T-helper 17 cell (primary cell): ENCODE measurements at places on chromosomes 3 and 15.

- H3K27me3 ChIP-seq: peaks cover 8% of the 10 kb centered on the region
- H3K4me1 ChIP-seq: no peaks in the 10 kb centered on the region
- no peak overlapping the region for H3K27ac ChIP-seq
Observed at GRCh38 chr3:140726066-140726465, 48.2 kb downstream of the TRIM42 start.

DNA sequence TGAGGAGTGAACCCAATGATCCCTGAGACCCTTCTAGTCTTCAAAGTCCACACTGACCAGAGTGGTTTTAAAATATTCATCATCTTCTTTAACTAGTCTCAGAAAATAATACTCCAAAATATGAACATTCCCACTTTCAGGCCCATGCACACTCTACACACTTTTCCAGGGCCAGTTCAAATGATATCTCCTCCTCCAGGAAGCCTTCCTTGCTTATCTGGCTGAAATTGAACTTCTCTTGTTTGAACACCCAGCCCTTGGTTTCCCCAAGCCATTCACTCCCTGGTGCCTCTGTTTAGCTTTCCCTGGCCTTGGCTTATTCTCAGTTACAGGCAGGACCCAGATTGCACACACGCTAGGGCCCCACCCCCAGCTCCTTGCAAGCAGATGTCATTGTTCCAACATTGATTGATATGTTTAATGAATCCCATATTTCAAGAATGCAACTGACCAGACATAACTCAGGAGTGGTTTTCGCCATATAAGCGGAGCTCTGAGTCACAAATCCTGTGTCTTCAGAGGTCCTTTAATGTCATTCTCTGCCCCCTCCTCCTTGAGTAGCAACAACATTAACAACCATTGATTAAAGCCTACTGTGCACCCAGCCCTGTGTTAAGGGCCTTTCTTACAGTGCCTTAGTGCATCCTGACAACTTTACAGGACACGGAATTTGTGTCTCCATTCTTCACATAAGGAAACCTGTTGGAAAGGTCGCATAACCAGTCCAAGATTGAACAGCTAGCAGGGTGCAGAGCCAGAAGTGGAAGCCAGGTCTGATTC, 2.1 kb downstream of the ITGA11 start:
- peaks cover 3% of the 10 kb centered on the region for H3K36me3 ChIP-seq
- peaks cover 4% of the 10 kb centered on the region for H3K4me1 ChIP-seq
- DNase-seq: no peak
- H3K4me3 ChIP-seq: no peak overlapping the region
- peaks cover 55% of the 10 kb centered on the region for H3K27me3 ChIP-seq

DNA sequence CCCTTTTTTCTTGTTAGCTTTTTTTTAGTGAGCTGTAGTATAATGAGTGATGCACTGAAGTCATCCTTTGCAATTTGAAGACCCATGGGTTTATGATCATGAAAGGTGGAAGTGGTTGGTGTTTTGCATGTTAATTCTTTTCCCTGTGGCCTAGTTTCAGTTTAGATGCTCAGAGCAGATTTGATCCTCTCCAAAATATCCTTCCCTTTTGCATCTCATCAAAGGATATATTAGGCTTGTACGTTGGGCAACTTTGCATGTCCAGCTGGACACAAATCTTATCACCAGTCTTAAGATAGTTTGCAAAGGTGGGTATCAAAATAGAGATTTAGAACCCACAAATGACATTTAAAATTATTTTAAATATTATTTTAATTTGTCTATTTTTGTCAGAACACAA, 72.7 kb downstream of the MYRIP start:
- H3K27me3 ChIP-seq: no peaks in the 10 kb centered on the region
- H3K36me3 ChIP-seq: no peaks in the 10 kb centered on the region
- no peak overlapping the region for H3K27ac ChIP-seq

DNA sequence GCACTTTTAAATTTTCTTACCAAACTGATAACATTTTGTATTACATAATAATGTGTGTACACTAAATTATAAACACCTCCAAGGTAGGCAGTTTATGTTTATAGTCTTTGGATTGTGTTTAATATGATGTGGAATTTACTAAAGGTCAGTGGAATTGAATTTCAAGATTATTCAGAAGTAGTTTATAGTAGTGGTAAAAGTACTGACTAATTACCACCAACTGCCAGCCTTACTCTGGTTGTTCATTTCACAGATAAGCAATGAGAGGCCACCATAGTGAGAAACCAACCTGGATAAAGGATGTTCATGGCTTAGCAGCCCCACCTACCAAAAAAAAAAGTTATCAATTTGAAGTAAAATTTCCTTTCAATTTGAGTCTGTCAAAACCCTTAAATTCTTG, 54.0 kb upstream of the EIF5A2 start:
- no peaks in the 10 kb centered on the region for H3K4me1 ChIP-seq
- H3K27me3 ChIP-seq: peaks cover 32% of the 10 kb centered on the region
- no peak overlapping the region for H3K27ac ChIP-seq
- H3K4me3 ChIP-seq: no peak overlapping the region
- DNase-seq: no peak

DNA sequence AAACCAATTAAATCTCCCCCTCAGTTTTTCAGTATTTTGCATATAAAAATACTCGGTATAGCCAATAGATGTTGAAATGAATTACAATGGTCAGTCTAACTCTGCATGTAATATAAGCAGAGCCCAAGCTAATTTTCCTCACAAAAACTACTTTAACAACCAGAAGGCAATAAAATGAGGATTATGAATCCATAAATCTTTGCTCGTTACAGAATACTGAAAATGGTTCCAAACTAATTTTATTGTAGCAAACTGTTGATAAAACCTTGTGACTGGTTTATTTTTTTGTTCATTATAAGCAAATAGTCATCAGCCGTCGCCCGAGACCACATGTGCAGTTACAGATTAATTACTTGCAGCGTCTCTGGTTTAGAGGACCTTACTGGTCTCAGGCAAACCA, 183.2 kb downstream of the SSR3 start:
- H3K4me3 ChIP-seq: no peak overlapping the region
- DNase-seq: no peak
- peaks cover 2% of the 10 kb centered on the region for H3K36me3 ChIP-seq
- peaks cover 3% of the 10 kb centered on the region for H3K4me1 ChIP-seq

- H3K27me3 ChIP-seq: no peaks in the 10 kb centered on the region
- H3K4me3 ChIP-seq: no peak overlapping the region
- peaks cover 2% of the 10 kb centered on the region for H3K36me3 ChIP-seq
- no peak for DNase-seq
- H3K4me1 ChIP-seq: peaks cover 2% of the 10 kb centered on the region
Observed at GRCh38 chr3:128364291-128364690, 102.4 kb downstream of the DNAJB8 start.

GRCh38 chr3:39267631-39268548, 11.9 kb downstream of the CX3CR1 start:
- H3K36me3 ChIP-seq: no peaks in the 10 kb centered on the region
- no peaks in the 10 kb centered on the region for H3K27me3 ChIP-seq
- H3K4me3 ChIP-seq: peak overlapping the region; percentile 65
- peaks cover 23% of the 10 kb centered on the region for H3K4me1 ChIP-seq
- peak overlapping the region; percentile 93 for H3K27ac ChIP-seq

GRCh38 chr3:23264413-23264812, 61.3 kb downstream of the UBE2E2 start:
- no peak for DNase-seq
- H3K27me3 ChIP-seq: no peaks in the 10 kb centered on the region
- H3K36me3 ChIP-seq: no peaks in the 10 kb centered on the region
- no peaks in the 10 kb centered on the region for H3K4me1 ChIP-seq

DNA sequence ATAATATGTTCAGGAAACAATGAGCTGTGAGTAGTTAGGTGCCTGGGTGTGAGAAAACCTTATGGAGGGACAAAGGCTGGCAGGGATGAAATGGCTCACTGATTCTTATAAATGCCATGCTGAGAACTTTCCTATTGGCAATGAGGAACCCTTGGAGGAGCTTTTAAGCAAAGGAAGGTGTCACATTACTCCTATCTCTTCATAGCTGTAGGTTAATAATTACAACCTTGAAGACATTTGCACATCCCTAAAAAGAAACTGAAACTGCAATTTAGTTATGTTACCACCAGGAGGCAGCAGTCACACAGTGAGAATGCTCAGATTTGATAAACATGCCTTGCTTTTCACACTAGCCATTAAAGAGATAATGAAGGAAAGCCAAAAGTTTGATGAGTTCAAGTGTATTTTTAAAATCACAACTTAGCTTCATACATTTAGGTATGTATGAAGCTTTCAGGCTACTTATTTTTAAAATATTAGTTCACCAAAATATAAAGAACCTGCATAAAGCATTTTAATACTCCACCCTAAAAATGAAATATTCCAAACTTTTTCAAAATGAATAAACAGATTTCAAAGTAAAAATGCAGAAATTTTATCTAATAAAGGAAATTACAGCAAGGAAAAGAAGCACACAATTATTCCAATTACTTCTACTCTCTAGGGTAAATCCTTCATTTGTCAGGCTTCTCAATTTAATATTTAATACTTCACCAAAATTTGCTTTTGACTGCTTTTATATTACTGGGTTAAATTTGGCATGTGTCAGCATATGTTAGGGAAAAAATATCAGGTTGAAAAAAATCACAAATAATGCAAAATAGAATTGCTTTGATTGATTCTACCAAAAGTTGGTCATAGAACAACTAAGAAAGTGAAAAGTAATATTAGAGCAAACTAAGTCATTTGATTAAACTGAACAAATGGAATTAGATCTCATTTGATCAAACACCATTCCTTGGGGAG, 136.9 kb upstream of the SLC2A2 start:
- no peaks in the 10 kb centered on the region for H3K27me3 ChIP-seq
- no peak overlapping the region for H3K27ac ChIP-seq
- peaks cover 28% of the 10 kb centered on the region for H3K4me1 ChIP-seq
- H3K36me3 ChIP-seq: peaks cover 21% of the 10 kb centered on the region
- no peak overlapping the region for H3K4me3 ChIP-seq

DNA sequence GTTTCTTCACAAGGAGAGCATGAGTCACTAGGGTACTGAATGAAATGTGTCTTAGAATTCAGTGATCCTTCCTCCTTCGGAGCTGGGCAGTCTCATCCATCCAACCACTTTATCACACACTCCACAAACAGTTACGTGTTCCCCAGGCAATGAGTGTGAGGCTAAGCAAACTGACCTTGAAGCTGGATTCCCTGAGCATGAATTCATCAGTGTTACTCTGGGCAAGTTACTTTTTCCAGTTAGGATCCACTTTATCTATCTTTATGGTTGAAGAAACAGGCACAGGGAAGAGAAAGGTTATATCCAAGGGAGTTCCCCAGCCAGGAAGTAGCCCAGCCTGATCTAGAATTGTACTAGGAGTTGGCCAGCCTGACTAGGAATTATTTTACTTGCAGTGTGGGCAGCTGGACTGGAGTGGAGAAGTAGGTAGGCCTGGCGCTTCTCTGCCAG, 17.1 kb upstream of the GCNT3 start:
- H3K4me3 ChIP-seq: no peak overlapping the region
- no peak for DNase-seq
- peaks cover 43% of the 10 kb centered on the region for H3K27me3 ChIP-seq

GRCh38 chr15:63944681-63944955, 101.7 kb downstream of the DAPK2 start:
- peaks cover 19% of the 10 kb centered on the region for H3K4me1 ChIP-seq
- no peak overlapping the region for H3K4me3 ChIP-seq
- DNase-seq: no peak

DNA sequence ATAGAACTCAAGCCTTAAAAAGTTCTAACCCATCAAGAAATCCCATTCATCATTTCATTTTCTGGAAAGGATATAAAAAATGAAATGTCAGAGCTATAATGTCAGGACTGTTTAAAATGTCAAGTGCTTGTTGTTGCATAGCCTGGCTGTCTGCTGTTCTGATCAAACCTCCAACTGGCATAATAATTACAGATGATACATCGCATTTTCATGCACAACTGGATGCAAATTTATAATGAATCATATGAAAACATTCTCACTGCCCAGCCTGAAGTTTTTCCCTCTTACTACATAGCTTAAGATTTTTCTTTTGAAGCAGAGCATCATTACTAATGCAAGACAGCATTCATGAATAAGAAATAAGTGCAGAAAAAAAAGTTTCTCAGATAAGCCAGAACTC, 46.5 kb downstream of the GUCA1C start:
- H3K27ac ChIP-seq: no peak overlapping the region
- peaks cover 18% of the 10 kb centered on the region for H3K27me3 ChIP-seq
- H3K4me1 ChIP-seq: peaks cover 4% of the 10 kb centered on the region
- no peaks in the 10 kb centered on the region for H3K36me3 ChIP-seq
- no peak for DNase-seq

DNA sequence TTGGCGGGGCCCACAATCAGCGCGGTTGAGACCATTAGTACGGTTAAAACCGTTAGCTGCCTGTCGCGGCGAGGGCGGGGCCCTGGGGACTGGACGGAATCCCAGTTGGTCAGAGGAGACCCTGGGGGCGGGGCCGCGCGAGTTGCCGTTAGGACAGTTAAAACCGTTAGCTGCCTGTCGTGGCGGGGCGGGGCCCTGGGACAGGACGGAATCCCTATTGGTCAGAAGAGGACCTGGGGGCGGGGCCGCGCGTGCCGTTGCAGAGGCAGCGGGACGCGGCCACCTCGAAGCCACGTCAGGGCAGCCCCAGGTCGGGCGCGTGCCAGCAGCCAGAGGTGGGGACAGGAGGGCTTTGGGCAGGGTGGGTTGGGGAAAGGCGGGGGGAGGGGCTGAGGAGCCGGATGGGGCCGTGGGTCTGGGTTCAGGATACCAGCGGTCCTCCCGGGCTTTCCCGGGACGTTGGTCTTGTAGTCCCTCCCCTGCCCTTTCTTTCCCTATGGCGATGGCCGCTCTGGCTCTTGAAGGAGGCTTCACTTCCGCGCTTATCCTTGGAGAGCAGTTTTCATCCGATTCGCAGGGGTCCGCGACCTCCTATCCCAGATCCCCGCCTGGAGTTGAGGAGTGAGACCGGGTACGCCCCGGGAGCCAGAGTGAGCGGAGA, 28.0 kb downstream of the KLHDC8B start:
- no peak overlapping the region for H3K27ac ChIP-seq
- H3K4me3 ChIP-seq: no peak overlapping the region
- no peak for DNase-seq
- peaks cover 7% of the 10 kb centered on the region for H3K36me3 ChIP-seq
- H3K27me3 ChIP-seq: peaks cover 29% of the 10 kb centered on the region
- H3K4me1 ChIP-seq: no peaks in the 10 kb centered on the region

DNA sequence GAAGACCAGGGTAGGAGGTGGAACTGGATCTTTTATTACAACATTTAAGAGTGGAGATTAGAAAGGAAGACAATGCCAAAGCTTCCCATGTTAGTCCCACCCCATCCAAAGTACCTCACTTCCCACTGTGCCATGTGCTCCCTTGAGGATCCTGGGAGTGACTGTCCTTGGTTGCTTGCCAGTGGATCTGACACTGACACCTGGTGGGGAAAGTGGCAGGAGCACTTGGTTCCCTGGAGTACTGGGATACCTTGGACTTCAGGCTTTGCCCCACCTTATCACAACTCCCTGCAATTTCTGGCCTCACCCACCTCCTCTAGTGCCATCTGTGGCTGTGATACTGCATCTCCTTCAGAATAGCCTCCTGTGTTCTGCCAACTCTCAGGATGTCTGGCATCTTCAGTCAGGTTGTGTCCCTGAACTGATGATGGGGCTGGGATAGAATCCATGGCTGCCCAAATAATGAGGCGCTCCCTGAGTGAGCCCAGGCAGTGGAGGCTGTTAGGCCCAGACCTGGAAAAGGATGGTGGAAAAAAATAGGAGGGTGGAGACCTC, 1.3 kb downstream of the ELL3 start:
- H3K36me3 ChIP-seq: peaks cover 3% of the 10 kb centered on the region
- peak overlapping the region; percentile 79 for H3K27ac ChIP-seq
- DNase-seq: no peak
- peaks cover 15% of the 10 kb centered on the region for H3K4me1 ChIP-seq
- H3K27me3 ChIP-seq: no peaks in the 10 kb centered on the region

- H3K4me3 ChIP-seq: peak overlapping the region; percentile 98
- no peaks in the 10 kb centered on the region for H3K27me3 ChIP-seq
- peaks cover 17% of the 10 kb centered on the region for H3K4me1 ChIP-seq
- DNase-seq: no peak
- H3K27ac ChIP-seq: peak overlapping the region; percentile 99
Observed at GRCh38 chr15:35545316-35545823, 595 bp downstream of the DPH6 start.
